ENCODE measurements at places on chromosomes 7 and 10.

- H3K4me3 ChIP-seq: no peak overlapping the region
- peaks cover 2% of the 10 kb centered on the region for H3K27me3 ChIP-seq
- no peaks in the 10 kb centered on the region for H3K36me3 ChIP-seq
- no peaks in the 10 kb centered on the region for H3K4me1 ChIP-seq
These were observed 66.3 kb downstream of the C10orf143 start for GRCh38 chr10:130044067-130045061.

DNA sequence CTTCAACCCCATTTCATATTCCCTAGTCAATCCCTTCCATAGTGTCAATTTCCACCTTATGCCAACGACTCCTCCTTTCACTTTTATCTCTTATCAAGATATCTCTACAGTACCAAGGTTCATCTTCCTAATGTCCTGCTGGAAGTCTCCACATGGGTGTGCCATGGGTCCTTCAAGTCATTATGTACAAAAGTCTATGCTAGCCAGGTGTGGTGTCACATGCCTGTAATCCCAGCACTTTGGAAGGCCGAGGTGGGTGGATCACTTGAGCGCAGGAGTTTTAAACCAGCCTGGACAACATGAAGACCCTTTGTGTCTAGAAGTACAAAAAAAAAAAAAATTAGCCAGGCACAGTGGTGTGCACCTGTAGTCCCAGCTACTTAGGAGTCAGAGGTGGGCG, 47.6 kb downstream of the PRTFDC1 start:
- no peak for DNase-seq
- H3K4me1 ChIP-seq: peaks cover 5% of the 10 kb centered on the region

DNA sequence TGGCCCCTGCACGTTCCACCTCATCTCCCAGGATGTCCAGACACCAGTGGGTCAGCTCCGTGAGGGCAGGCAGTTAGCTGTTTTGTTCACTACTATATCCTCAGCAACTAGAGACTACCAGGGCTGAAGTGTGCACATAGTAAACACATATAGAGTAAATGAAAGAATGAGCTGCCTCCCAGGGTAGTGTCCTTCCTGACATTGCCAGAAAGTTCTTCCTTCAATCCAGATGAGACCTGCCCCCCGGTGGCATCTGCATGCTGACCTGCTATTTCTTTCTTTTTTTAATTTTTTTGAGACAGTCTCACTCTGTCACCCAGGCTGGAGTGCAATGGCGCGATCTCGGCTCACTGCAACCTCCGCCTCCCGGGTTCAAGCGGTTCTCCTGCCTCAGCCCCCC, 14.0 kb upstream of the ARPC1A start:
- no peaks in the 10 kb centered on the region for H3K27me3 ChIP-seq
- DNase-seq: no peak
- no peak overlapping the region for H3K27ac ChIP-seq
- no peaks in the 10 kb centered on the region for H3K4me1 ChIP-seq

DNA sequence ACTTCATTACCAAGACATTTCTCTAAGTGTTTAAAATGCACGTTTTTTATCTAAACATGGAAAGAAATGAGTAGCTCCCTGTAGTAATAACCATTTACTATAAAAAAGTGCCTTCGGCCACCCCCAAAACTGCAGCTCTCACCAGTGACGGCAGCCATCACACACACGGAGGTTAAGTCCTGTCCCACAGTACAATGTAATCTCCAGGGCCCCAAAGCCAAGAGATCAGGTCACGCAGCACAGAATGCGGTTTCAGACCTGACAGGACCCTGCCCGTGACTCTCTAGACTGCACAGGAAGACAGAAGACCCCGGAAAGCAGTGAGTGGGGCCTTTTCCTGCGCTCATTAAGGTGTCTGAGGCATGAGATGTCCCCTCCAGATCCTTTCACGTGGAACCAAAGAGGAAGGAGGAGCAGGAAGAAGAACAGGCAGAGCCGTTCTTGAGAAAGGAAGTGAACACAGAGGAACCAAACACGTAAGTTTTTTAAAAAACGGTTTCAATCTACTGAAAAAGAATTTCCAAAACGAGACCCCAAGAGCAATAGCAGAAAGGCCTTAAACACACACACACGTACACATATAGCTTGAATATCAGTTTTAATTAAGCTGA, 125.7 kb downstream of the ZMYND11 start:
- no peaks in the 10 kb centered on the region for H3K4me1 ChIP-seq
- no peak overlapping the region for H3K4me3 ChIP-seq
- no peaks in the 10 kb centered on the region for H3K27me3 ChIP-seq
- no peak for DNase-seq
- H3K27ac ChIP-seq: no peak overlapping the region

GRCh38 chr7:922334-923107, 32.0 kb downstream of the ADAP1 start:
- H3K4me3 ChIP-seq: no peak overlapping the region
- H3K27me3 ChIP-seq: no peaks in the 10 kb centered on the region
- H3K27ac ChIP-seq: no peak overlapping the region
- H3K36me3 ChIP-seq: no peaks in the 10 kb centered on the region

GRCh38 chr7:159040912-159041711, 103.6 kb downstream of the VIPR2 start:
- H3K36me3 ChIP-seq: peaks cover 1% of the 10 kb centered on the region
- H3K27ac ChIP-seq: no peak overlapping the region
- DNase-seq: no peak
- H3K4me3 ChIP-seq: no peak overlapping the region
- H3K4me1 ChIP-seq: no peaks in the 10 kb centered on the region

GRCh38 chr10:70034232-70034631, 18.4 kb upstream of the MACROH2A2 start:
- H3K27me3 ChIP-seq: no peaks in the 10 kb centered on the region
- no peaks in the 10 kb centered on the region for H3K36me3 ChIP-seq
- no peak overlapping the region for H3K4me3 ChIP-seq
- H3K4me1 ChIP-seq: peaks cover 1% of the 10 kb centered on the region
- DNase-seq: no peak
- no peak overlapping the region for H3K27ac ChIP-seq

DNA sequence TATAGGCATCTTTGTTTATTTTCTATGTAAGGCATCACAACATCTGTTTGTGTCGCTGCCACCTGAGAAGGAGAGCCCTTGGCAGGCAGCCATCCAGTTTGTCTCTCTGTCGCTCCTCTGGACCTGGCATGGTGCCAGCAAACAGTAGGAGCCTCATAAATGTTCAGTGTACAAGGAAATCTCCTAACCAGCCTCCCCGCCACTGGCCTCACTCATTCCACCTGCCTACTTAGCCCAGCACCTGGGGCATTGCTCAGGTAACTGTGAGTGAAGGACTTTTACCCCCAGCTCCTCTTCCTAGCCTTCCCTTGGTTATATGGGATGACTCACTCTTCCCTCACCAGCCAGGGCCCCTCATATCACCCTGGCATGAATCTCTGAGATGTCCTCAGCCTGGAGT, 61.7 kb upstream of the NPTX2 start:
- H3K27ac ChIP-seq: no peak overlapping the region
- H3K4me1 ChIP-seq: no peaks in the 10 kb centered on the region
- no peaks in the 10 kb centered on the region for H3K36me3 ChIP-seq
- no peak overlapping the region for H3K4me3 ChIP-seq
- DNase-seq: no peak
- no peaks in the 10 kb centered on the region for H3K27me3 ChIP-seq

- no peak overlapping the region for H3K27ac ChIP-seq
- H3K4me3 ChIP-seq: no peak overlapping the region
- peaks cover 5% of the 10 kb centered on the region for H3K4me1 ChIP-seq
- H3K36me3 ChIP-seq: no peaks in the 10 kb centered on the region
- DNase-seq: peak; percentile 41
- no peaks in the 10 kb centered on the region for H3K27me3 ChIP-seq
These were observed 330.0 kb downstream of the BBS9 start for GRCh38 chr7:33459340-33459751.

DNA sequence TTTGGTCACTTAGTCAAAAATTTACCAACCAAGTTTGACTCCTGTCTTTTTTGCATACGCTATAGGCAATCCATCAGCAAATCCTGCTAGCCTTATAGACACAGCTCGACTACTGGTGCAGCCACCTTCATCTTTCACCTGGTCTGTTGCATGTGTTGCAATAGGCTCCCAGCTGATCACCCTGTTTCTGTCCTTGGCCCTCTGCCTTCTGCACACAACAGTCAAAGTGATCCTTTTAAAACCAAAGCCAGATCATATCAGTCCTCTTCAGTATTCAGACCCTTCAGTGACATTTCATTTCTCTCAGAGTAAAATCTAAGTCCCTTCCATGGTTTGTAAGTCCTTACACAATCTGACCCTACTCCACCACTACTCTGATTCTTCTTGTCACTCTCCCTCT, 10.9 kb upstream of the CDK6 start:
- DNase-seq: no peak
- no peak overlapping the region for H3K27ac ChIP-seq
- no peaks in the 10 kb centered on the region for H3K36me3 ChIP-seq
- H3K27me3 ChIP-seq: no peaks in the 10 kb centered on the region

- H3K36me3 ChIP-seq: no peaks in the 10 kb centered on the region
- DNase-seq: no peak
- H3K27me3 ChIP-seq: no peaks in the 10 kb centered on the region
- H3K4me3 ChIP-seq: no peak overlapping the region
- H3K4me1 ChIP-seq: no peaks in the 10 kb centered on the region
- H3K27ac ChIP-seq: no peak overlapping the region
These were observed 50.8 kb downstream of the SH2D4B start for GRCh38 chr10:80588546-80588945.

- no peaks in the 10 kb centered on the region for H3K4me1 ChIP-seq
- H3K27me3 ChIP-seq: no peaks in the 10 kb centered on the region
- no peak overlapping the region for H3K4me3 ChIP-seq
- no peak overlapping the region for H3K27ac ChIP-seq
- DNase-seq: no peak
These were observed 2.9 kb downstream of the PKD2L1 start for GRCh38 chr10:100327007-100327717.

GRCh38 chr7:132030086-132030568, 473.7 kb upstream of the PODXL start:
- H3K27ac ChIP-seq: no peak overlapping the region
- DNase-seq: no peak
- no peaks in the 10 kb centered on the region for H3K27me3 ChIP-seq
- H3K4me1 ChIP-seq: peaks cover 5% of the 10 kb centered on the region
- no peak overlapping the region for H3K4me3 ChIP-seq

DNA sequence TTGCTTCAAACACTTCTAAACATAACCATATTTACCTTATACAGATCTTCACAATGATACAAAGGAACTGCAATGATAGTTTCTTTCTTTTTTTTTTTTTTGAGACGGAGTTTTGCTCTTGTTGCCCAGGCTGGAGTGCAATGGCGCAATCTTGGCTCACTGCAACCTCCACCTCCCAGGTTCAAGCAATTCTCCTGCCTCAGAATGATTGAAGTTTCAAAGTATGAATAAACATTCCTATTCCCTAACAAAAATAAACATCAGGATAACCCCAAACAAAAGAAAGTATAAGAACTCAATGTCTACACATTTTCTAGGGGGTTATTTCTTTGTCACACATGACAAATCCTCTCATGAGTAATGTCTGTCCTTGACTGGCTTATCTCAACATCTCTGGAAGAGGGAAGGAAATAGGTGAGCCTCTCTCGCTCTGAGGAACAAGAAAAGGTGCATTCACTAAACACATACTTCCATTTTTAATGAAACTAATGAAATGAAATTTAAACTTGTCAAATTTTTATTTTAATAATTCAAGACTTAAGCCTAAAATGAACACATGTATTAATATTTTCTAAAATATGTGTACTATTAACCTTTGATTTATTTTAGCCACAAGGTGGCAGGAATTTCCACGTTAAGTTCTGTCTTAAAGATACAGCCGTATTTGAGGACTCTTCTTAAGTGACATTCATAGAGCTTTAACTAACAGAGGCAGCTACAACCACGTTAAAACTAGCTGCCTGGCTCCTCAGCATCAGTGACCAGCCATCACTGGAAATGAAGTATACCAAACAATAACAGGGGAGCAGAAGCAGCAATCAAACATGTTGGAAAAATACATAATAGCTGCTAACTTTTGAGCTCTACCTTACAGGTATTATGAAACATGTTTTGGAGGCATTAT, 58.3 kb downstream of the MALSU1 start:
- H3K27ac ChIP-seq: no peak overlapping the region
- peaks cover 75% of the 10 kb centered on the region for H3K36me3 ChIP-seq
- peaks cover 4% of the 10 kb centered on the region for H3K4me1 ChIP-seq
- DNase-seq: no peak
- H3K4me3 ChIP-seq: no peak overlapping the region

DNA sequence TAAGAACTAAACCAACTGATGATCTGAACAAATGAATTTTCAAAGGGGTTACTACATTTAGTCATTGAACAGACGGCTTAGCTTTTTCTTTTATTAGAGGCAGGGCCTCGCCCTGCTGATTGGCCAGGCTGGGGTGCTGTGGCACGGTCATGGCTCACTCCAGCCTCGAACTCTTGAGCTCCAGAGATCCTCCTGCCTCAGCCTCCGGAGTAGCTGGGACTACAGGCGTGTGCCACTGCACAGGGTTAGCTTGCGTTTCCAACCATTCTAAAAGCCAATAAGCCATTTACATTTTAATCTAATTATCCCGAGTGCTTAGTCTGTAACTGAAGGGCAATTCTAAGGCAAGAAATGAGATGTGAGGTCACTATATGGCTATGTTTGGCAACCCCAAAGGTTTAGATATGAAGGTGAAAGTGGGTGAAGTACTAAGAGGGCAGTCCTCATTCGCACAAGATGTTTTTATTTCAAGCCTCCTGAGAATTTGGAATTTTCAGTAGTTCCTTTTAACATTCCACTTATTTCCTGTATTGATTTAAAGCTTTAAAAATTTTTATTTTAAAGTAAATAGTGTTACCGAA, 1.6 kb upstream of the CDK13 start:
- H3K27ac ChIP-seq: no peak overlapping the region
- no peaks in the 10 kb centered on the region for H3K4me1 ChIP-seq
- no peak for DNase-seq
- no peaks in the 10 kb centered on the region for H3K27me3 ChIP-seq
- H3K36me3 ChIP-seq: peaks cover 10% of the 10 kb centered on the region
- H3K4me3 ChIP-seq: peak overlapping the region; percentile 80

DNA sequence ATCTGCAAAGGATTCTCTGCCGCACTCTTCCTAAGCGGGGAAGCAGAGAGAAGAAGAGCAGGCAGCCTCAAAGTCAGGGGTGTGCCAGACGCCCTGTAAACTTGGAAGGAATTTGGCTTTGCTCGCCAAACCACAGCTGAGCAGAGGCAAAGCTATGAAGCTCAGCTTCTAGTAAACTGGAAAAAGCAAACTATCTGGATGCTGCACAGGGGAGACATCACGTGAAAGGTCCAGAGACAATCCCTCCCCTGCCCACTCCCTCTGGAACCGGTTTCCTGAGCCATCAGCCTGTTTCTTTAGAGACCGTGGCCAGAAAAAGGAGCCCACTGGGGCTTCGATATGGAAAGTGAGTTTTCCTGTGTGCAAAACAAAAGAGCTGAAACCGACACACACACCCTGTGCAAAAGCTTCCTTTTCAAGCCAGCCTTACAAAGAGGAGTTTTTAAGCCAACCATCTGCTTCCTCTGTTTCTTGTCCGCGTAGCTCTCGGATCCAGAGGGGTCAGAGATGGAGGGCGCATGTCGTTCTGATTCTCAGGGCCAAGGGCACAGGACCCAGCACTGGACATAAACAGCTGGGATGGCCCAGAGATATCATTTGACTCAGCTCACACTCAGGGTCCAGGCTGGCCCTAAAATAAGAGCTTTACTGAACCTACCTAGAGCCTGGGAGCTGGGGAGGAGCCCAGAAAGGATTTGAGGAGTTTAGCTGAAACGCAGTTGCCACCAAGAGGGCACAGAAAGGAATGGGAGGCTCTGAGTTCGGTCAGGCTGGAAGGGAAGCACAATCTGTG, 58.2 kb upstream of the DNAAF5 start:
- peaks cover 5% of the 10 kb centered on the region for H3K4me1 ChIP-seq
- H3K36me3 ChIP-seq: peaks cover 5% of the 10 kb centered on the region
- DNase-seq: no peak

Data from neuronal stem cell (in vitro differentiated cells).